CD4-positive, alpha-beta T cell treated with Interleukin-6 at 100 ng/mL for 8 hours (primary cell): ENCODE measurements at places on chromosomes 1 and 21.

DNA sequence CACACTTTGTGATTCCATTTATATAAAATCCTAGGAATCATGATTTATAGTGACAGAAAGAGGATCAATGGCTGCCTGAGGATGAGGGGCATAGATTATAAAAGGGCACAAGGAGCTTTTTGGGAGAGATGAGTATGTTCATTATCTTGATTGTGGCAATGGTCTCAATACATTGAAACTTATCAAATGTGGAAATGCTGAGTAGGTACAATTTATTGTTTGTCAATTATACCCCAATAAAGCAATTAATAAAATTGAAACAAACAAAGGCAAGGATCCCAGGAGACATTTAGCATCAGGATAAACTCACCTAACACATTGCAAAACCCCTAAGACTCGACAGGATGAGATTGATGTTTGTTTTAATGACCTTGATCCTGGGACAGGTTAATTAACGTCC, 153.1 kb upstream of the KLHDC7A start:
- DNase-seq, result no peak

DNA sequence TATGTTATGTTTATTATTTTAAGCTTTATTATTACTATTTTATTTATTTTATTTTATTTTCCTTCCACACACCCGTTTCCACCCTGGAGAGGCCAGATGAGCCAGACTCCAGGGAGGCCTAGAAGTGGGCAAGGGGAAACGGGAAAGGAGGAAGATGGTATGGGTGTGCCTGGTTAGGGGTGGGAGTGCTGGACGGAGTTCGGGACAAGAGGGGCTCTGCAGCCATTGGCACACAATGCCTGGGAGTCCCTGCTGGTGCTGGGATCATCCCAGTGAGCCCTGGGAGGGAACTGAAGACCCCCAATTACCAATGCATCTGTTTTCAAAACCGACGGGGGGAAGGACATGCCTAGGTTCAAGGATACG, 468 bp upstream of the MX1 start:
- DNase-seq, result no peak

GRCh38 chr1:92601044-92601443, 114.3 kb upstream of the GFI1 start:
- no peak for DNase-seq

DNA sequence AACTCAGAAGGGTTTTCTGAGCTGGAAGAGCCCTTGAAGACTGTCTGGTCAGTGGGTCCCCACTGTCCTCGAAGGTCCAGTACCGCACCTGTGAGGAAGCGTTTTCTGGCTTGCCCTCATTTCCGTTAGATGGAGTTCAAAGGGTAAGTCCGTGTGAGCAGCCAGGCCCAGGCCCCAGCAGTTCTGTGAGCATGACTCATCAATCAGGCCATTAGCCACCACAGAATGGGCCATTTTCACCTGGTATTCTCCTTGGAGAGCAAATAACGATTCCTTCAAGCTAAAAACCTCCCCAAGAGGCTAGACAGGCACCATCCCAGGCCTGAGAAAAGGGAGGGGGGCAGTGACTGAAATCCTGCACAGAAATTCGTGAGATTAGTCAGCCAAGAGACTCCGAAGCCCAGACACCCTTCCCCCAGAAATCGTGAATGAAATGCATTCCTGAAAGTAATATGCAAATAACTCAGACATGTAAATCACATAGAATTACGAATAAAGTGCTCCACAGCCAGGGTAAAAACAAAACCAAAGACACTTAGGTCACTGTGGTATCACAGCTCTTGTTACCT, 66.0 kb downstream of the BCAR3 start:
- DNase-seq, result no peak

DNA sequence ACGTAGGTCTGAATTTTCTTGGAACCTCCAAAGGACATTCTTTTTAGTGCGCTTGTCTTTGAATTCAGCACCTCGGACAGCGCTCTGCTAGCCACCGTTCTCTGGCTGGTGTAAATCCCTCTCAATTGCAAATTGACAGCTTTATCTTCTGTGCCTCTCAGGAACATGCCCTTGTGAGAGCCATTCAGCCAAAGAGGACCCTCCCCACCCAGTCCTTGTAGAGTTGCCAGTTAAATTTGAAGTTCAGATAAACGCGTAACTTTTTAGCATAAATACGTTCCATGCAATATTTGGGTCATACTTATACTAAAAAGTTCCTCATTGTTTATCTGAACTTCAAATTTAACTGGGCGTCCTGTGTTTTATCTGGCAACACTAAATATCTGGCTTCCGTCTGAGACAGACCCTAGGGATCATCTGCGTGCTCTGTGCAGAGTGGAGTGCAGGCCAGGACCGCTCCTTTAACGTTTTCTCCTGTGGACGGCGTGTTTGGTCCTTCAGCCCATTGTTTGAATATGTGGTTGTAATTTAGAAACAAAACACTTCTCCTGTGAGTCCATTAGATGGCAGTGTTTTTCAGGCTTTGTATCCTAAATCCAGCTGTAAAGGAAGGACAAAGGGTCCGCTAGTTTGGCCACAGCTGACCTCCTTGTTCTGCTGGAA, 7.0 kb downstream of the KCNAB2 start:
- DNase-seq, result peak; percentile 19

DNA sequence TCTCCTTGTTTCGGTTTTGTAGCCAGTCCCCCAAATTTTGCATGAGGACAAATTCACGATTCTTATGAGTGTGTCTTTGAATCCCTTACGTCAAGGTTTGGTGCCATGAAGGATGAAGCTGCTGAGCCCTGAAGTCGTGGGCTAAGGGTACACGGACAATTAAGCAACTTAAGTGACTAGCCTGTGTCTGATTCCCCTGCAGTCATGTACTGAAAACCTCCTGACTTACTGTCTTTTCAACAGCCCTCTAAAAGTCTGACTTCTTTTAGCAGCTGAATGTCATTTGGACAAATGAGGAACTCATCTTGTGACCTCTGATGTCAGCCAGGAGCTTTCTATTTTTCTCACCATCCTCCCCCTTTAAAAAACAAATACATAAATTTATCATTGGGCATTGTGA, 27.1 kb upstream of the C1orf105 start:
- DNase-seq, result no peak

- no peak for DNase-seq
Measured at GRCh38 chr1:82487778-82488177, 687.0 kb downstream of the ADGRL2 start.

- no peak for DNase-seq
Measured at GRCh38 chr21:42555756-42556438, 42.2 kb downstream of the SLC37A1 start.

GRCh38 chr1:87394982-87395381, 66.3 kb downstream of the LMO4 start:
- DNase-seq, result no peak

DNA sequence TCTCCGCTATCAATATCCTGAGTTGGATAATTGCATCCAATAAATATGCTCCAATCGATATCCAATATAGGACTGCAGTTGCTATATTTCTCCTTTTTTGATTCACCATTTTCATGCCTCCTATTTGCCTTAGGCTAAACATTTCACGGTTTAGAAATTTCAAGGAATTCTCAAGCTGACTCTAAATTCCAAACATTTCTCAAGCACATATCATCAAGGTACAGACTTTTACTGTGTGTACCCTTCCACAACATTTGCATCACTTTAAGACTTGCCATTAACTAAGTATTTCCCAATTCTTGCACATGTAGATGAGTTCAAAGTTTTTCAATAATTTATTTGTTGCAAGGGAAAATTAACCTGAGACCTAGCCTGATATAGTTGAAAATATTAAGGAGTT, 795.2 kb upstream of the TMPRSS15 start:
- DNase-seq, result no peak

GRCh38 chr1:41439234-41439633, 45.2 kb downstream of the EDN2 start:
- no peak for DNase-seq

- DNase-seq, result no peak
Measured at GRCh38 chr1:67601955-67602354, 83.0 kb upstream of the GADD45A start.

GRCh38 chr1:83583351-83584014, 415.4 kb downstream of the TTLL7 start:
- DNase-seq, result peak; percentile 49

- DNase-seq, result no peak
Measured at GRCh38 chr1:212611000-212611948, 2.7 kb downstream of the ATF3 start.

- DNase-seq, result no peak
Measured at GRCh38 chr1:240174734-240175133, 83.1 kb downstream of the FMN2 start.

DNA sequence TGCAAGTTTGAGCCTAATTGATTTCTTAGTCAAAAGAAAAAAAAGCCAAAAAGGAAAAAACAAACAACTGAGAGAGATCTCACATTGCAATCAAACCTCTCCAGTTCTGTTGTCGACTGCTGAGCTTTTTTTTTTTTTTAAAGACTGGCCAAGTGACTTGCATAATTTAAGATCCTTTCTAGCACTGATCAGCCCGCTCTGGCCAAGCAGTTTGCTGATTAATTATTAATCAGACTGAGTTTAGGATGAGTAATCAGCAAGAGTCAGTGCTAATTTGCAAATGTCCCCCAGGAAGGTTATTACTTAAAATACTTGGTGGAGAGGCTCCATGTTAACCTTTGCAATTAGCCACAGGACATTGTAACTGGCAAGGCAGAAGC, 39.3 kb downstream of the HMGB4 start:
- no peak for DNase-seq

DNA sequence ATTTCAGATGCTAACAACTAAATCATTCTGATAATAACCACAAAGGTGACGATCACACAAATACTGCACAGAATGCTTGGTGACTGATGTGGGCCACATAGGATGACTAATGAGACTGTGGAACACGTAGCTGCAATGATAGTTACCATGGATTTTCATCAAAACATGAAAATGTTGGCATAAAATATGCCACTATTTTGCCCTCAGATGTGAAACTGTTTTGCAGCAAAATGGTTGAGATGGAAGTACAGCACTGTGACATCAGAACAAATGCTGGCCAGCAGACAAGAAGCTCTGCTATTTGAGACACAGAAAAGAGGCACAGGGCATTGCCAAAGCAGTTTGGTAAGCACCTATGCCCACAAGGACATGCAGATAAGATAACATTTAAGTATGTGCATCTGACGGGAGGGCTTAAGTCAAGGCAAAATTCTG, 83.8 kb downstream of the NIBAN1 start:
- DNase-seq, result peak; percentile 65

- no peak for DNase-seq
Measured at GRCh38 chr1:227950735-227951346, 3.1 kb upstream of the WNT9A start.

DNA sequence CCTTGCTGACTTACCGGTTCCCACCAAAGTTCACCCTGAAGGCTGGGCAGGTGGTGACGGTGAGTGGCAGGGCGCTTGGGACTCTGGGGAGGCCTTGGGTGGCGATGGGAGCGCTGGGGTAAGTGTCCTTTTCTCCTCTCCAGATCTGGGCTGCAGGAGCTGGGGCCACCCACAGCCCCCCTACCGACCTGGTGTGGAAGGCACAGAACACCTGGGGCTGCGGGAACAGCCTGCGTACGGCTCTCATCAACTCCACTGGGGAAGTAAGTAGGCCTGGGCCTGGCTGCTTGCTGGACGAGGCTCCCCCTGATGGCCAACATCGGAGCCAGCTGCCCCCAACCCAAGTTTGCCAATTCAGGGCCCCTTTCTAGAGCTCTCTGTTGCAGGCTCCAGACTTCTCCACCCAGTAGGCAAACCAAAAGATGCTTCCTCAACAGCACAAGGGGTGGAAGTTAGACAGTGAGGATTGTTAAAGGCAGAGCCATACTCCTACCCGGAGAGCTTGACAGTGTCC, 16.4 kb upstream of the SEMA4A start:
- no peak for DNase-seq

- DNase-seq, result no peak
Measured at GRCh38 chr1:180796897-180797640, 115.6 kb upstream of the KIAA1614 start.

DNA sequence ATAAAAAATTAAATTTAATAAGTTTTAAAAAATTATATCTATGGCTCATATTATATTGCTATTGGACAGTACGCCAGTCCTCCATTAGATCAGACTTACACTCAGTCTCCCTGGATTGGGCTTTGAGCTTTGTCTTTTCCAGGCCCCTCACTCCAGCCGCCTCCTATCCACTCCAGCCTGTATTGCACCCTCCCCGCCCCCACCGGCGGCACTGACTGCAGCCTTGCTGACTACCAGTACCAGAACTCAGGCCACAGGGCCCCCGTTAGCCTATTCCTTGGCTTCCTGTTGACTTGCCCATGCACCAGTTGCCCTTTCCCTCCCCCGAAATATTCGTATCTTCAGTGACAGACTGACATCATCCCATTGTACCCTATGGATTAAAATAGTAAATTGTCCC, 127.9 kb downstream of the CSMD2 start:
- DNase-seq, result no peak

GRCh38 chr21:17911628-17912027, 92.5 kb upstream of the C21orf91 start:
- no peak for DNase-seq

DNA sequence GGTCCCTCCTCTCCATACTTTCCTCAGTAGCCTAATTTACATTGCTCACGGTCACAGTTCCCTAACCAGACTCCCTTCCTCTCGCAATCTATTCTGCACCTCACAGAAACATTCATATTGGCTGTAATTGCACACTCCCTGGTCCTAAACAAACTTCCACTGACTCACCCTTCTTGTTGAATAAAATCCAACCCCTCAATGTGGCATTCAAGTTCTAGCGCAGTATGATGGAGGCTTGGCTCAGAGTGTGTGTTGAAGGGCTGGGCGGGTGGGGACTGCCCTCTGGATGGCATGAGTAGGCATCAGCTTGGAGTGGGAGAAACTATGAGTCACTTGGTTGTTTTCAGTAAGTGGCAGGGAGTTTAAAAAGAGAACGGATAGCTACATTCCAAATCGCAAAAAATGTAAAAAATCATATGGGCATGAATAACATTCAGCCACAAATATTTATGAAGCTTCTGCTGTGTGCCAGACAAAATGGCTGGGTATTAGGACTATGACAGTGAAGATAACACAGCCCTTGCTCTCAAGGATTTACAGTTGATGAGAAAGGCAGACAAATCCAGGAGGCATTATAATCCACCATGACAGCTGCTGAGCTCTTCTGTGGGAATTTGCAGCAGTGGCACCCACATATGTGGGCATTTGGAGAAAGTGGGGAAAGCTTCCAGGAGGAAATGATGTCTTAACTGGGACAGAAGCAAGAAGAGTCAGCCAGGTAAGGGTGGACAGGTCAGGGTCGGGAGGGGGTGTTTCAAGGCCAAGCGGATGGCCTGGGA, 42.2 kb upstream of the LYST start:
- no peak for DNase-seq

GRCh38 chr1:12678820-12679219, 34.9 kb downstream of the AADACL4 start:
- DNase-seq, result no peak

DNA sequence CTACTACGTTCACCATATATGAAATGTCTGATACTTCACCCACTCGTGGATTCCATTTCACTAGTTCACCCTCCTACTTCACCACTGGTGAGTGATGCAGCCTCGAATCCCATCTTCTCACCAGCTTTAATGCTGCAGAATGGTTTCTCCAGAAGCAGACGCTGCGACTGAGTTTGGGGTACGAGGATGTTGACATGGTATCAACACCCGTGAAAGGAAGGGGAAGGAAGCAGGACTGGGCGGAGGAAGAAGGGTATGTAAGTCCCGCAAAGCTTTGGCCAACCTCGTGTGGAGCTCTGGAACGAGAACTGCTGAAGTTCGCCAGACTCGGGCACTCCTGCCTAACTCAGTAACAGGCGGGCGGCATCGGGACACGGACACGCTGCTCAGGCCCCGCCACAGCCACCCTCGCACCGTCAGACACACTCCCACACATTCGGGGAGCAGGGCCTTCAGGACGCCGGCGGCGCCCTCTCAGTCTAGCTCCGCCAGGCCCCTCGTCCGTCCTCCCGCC, 833 bp upstream of the DIP2A start:
- peak; percentile 2 for DNase-seq
